ENCODE measurements at places on chromosomes 11 and 22.

DNA sequence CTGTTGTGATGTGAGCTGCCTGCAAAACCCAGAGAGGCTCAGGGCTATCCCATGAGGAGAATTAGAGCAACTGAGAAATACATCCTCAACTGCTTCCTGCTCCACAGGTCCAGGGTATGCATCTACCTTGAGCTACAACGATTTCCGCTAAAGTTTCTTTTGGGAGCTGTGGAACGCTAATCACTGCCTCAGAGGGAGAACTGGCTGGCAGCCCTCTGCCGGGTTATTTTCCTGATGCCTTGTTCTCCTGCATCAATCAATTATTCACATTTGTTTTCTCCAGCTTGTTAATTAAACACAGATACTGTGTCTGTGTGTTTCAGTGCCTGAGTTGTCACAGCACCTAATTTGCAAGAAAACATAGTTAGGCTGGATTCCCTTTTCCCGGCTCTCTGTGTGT is 211.1 kb upstream of the PLET1 start:
- no peak for DNase-seq

DNA sequence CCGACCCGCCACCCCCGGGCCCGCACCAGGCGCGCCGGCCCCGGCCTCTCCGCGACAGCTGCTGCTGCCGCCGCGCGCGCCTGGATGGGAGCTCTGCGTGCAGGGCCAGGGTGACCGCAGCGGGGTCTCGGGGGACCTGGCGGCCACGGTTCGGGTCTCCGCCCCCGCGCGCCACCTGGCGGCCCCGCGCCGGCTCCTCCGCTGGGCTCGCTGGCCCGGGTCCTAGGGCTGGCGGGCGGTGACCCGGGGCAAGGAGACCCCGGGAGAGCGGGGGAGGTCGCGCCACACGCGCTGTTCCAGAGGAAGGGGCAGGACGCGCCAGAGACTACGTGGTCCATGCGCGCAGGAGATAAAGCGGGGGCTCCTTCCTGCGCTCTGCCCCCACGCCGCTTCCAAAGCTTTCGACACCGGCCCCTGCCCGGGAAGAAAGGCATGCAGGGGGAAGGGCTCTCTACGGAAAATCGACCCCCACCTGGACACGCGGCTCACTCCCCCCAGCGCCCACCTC is 562 bp downstream of the SHANK2 start:
- no peak for DNase-seq

DNA sequence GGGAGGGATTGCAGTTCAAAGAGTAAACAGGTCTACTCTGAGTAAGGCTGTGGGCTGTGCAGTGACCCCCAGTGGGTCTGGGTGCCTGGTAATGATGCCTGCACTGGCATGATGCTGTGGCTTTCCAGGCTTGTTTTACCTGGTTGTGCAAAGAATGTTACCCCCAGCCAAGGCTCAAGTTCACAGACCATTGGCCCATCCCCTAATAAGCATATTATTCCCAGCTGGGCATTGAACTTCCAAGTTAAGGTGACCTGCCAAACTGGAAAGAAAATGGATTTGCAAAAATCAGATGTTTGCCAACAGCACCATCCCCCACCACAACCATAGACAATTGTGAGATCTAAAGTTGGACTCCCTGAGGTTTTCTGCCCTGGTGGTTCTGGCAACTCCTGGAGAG is 7.9 kb upstream of the EHF start:
- no peak for DNase-seq

DNA sequence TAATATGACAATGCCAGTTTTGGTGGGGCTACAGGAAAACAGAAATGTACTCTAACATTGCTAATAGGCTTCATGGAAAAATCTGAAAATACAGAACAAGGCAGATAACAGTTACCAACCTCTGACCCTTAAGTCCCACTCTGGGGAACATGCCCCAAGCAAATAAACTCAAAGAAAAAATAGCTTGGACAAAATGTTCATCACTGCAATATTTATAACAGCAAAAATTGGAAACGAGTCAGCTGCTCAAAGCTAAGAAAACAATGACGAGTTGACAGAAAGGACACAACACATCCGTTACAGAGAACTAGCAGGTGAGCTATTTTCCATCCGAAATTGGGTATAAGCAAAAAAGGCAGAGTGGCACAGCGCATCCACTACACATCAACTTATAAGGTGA is 70.5 kb downstream of the PACSIN2 start:
- DNase-seq, result no peak

DNA sequence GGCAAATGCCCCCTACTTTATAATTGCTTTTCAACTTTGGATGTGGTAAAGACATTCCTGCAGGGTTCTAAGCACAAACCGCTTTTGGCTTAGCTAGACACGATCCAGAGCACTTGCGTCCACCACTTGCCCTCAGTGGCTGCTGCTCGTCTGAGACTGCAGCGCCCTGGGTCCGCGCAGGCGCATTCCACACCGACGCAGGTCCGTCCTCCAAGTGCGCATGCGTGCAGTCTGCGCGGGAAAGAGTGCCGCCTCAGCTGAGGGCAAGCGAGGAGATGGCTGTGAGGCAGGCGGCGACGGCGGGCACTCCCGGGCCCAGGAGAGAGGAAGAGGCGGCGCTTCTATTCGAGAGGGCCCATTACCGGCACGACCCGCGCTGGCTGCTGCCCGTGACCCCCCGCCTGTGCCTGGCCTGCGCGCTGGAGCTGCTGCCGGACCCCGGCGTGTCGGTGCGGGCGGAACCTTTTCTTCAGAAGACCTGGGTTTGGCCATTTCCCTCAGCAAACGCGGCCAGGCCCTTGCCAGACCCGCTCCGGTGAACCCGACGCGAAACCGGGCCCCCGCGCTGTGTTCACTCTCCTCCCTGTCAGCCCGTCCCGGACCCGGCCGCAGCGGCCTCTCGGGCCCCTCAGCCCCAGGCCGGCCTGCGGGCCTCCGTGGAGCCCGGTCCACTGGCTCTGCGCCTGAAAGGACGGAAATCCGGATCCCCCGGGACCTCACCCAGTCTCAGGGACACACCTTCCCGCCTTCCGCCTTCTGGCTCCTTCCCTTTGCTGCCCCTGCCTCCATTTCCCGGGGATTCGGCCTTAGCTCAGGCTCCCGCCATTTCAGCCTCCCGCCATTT is at the start of gene MEI1:
Gene MEI1, plus strand, starts transcription at position 240 of the 844 bp plus-strand sequence. Its CDS starts 36 bp downstream, at position 276.
- DNase-seq, result peak; percentile 85

GRCh38 chr11:62548545-62549335 is 2.1 kb upstream of the AHNAK start:
- no peak for DNase-seq

GRCh38 chr11:101848262-101848661 is 66.5 kb upstream of the CEP126 start:
- peak; percentile 33 for DNase-seq

DNA sequence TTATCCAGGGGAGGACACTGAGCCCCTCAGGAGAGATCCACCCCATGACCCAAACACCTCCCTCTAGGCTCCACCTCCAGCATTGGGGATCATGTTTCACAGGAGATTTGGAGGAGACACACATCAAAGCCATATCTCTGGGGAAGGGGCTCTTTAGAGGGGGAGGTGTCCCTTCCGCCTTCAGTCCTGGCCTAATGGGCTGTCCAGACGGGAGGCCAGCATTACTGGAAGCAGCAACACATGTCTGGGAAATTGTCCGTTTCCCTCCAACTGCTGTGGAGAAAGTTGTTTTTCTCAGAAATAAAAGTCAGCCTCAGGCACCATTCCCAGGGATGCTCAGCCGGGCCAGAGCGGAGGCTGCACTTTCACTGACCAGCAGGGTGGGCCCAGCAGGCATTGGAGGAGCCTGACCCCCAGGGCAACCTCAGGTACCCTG is 9.5 kb downstream of the CACNA1I start:
- no peak for DNase-seq

DNA sequence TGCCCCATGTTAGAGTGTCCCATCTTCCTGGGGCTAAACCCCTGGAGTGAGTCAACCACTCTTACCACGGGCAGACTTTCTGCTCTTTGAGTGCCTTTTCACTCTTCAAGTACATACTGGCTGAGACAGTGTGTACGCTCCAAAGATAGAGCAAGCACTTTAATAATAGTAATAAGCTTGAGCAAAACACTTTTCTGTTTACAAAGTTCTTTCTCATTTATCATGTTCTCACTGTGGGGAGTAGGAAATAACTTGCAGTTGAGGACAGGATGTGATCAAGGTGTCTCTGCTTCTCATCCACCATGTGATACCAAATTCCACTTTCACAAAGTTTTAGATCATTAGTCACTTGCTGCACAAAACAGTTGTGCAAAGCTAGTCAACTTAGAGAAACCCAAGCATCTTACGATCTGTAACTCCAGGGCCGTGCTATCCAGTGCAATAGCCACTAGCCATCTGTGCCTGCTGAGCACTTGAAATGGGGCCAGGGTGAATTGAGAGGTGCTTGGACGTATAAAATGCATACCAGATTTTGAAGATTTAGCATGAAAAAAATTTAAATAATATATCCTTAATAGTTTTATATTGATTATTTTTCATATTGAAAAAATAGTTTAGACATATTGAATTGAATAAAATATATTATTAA is 135.3 kb downstream of the KIF18A start:
- DNase-seq, result no peak

DNA sequence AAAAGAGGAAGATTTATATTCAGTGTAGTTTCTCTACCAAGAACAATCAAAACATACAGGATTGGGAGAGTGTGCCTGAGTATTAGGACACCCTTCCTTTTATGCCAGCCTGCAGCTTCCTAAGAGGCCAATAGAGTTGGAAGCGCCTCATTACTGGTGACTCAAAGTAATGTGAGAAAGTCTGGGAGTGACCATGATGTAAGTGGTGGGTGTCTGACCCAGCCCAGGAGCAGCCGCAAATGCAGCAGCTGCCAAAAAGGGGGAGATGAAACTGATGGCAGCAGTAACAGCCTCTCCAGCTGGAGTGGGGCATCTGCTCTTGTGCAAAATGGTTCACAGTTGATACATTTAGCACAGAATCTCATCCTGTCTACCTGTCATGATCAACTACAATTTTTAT is 62.0 kb downstream of the ZNF280B start:
- DNase-seq, result peak; percentile 83

DNA sequence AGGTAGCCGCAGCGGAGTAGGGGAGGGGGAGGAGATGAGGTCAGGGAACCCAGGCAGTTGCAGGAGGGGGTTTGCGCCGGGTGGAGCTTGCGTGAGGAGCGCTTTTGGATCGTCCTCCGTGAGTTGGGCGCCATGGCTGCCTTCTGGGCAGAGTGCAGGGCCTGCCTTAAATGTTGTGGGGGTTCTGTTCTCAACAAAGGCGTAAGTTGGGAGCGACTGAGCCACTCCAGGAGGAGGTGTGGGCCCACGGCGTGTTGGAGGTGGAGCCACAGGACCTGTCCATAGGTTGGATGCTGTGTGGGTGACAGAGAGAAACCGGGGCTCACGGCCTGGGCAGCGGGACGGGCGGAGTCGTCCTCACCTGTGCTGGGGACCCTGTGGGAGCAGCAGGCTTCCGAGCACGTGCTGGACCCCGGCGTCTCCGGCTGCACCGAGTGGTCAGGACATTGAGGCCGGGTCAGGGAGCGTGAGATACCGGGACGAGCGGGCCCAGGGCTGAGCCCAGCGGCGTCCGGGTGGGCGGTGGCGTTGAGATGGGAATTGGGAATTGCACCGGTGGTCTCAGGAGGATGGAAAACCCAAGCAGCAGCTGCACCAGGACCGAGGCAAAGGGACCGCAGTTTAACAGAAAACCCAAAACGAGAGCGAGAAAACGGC is 977 bp upstream of the PGGHG start:
- DNase-seq, result no peak

GRCh38 chr22:22884010-22884887 is 3.4 kb upstream of the IGLL5 start:
- DNase-seq, result peak; percentile 92

DNA sequence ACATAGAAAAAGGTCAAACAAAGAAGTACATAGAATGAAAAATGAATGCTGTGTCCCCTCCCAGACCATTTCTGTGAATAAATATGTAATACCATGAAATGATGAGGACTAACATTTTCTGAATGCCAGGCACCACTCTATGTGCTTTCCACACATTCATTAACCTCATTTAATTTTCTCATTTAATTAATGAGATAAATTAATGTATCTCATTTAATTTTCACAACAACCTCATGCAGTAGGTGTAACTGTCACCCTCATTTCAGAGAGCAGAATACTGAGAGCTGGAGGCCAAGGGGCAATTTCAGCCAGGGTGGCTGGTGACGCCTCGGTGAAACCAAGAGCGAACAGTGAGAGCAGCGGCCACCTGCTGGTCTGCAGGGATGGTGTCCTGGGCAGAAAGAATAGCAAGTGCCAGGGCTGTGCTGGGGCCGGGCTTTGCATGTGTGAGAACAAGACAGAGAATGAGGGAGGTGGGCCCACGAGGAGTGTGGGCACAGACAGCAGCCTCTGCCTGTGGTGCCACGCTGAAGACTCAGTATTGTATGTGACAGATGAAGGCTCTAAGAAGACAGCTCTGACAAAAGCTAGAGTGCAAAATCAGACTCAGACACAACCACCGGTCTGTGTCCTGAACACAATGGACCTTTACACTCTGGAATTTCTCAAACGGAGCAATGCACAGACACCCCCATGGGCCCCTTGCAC is 1.8 kb upstream of the SERPIND1 start:
- DNase-seq, result no peak

- peak; percentile 37 for DNase-seq
Observed at GRCh38 chr11:118415739-118416068, 14.3 kb downstream of the ATP5MG start.

DNA sequence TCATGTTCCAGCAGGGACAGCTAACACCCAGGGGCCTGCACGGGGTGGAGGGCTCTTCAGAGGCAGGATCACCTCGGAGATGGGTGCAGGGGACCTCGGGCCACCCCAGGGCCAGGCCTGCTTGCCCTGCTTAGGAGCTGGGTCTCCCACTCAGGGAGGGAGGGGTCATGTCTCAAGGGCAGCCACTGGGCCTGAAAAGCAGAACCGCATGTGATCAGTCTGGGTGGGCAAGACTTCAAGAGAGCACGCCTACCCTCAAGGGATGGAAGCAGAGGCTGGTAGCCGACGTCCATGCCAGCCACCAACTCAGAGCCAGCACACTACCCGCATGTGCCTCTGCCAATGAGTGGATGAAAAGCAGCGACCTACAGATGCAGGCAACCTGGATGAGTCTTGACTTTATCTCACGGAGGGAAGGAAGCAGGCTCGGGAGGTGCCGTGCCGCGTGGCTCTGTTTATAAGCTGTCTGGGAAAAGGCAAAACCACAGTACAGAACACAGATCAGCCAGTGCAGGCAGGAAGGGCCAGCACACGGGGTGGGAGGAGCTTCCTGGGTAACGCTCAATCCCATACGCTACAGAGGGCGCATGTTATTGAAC is 16.0 kb downstream of the TBX1 start:
- no peak for DNase-seq

GRCh38 chr22:22786301-22787115 is 101.1 kb upstream of the IGLL5 start:
- DNase-seq, result no peak

DNA sequence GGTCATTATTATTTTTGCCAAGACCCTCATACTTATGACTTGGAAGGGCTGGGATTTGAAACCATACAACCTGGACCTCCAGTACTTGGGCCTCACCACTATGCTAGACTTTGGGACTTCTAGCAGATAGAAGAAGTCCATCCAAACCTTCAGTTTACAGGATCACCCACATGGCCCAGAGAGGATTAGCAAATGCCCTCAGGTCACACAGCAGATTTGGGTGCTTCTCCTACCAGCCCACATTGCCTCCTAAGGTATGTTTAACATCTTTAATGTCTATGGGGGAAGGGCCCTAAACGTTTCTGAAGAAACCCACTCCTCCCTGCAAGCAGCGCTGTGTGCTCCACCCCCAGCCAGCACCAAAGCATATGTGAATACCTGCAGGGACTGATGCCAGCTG is 17.5 kb upstream of the GCAT start:
- DNase-seq, result no peak
